ENCODE measurements at places on chromosomes 7 and 10.

- DNase-seq: no peak
Measured at GRCh38 chr7:27157702-27158431, 1.4 kb upstream of the HOXA7 start.

- DNase-seq: no peak
Measured at GRCh38 chr10:11907914-11908313, 84.8 kb downstream of the PROSER2 start.

- no peak for DNase-seq
Measured at GRCh38 chr10:74837743-74838142, 11.3 kb downstream of the KAT6B start.

- DNase-seq: no peak
Measured at GRCh38 chr10:109875828-109876821, 47.2 kb downstream of the XPNPEP1 start.

- no peak for DNase-seq
Measured at GRCh38 chr7:107643407-107643806, 17.2 kb upstream of the SLC26A4 start.

All from common myeloid progenitor, CD34-positive (primary cell).